Neuronal stem cell (in vitro differentiated cells): ENCODE measurements at places on chromosomes 6 and 20.

DNA sequence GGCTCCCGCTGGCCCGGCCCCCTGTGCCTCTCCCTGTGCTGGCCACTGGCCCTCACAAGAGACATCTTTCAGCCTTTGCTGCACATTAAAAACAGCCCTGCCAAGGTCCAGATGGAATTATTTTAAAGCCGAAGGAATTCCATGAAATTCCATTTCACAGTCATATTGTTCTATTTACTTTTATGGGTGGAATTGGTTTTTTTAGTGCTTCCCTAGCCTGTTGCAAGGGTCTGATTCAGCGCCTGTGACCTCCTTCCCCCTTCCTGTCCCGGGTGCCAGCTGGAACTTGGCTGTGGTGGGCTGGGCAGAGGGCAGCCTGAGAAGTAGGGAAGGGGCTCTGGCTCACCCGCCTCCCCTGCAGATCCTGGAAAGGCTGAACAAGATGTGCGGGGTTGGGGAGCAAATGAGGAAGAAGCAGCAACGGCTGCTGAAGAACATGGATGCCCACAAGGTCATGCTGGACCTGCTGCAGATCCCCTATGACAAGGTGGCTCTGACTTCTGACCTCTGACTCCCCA lies 34.3 kb downstream of the UQCC2 start:
- peaks cover 14% of the 10 kb centered on the region for H3K4me1 ChIP-seq
- H3K36me3 ChIP-seq: no peaks in the 10 kb centered on the region
- H3K27me3 ChIP-seq: no peaks in the 10 kb centered on the region
- H3K27ac ChIP-seq: no peak overlapping the region
- DNase-seq: no peak
- H3K4me3 ChIP-seq: no peak overlapping the region

- H3K27ac ChIP-seq: no peak overlapping the region
- H3K27me3 ChIP-seq: no peaks in the 10 kb centered on the region
- H3K4me3 ChIP-seq: no peak overlapping the region
Measured at GRCh38 chr6:54805077-54805476, 41.5 kb upstream of the FAM83B start.

- H3K27ac ChIP-seq: no peak overlapping the region
- H3K36me3 ChIP-seq: no peaks in the 10 kb centered on the region
- H3K4me3 ChIP-seq: no peak overlapping the region
- no peaks in the 10 kb centered on the region for H3K27me3 ChIP-seq
Measured at GRCh38 chr20:51196991-51197651, 174.2 kb upstream of the KCNG1 start.

DNA sequence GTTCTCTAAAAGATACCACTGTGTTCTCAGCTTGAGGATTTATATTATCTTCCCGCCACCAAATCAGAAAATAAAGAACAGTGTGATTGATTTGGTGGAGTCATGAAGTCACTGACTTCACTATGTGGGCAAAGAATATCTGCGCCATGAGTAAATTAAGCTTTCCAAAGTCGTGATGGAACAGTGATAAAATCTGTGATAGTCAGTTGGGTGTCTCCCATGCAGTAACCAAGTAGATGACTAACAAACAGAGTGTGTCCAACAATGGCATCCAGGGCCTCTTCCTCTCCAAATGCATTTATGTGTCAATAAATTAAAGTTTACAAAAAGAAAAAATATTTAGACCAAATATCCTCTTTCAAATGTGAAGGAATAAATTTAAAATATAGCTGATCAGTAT lies 87.0 kb upstream of the DST start:
- no peak overlapping the region for H3K4me3 ChIP-seq
- no peak overlapping the region for H3K27ac ChIP-seq
- H3K4me1 ChIP-seq: peaks cover 3% of the 10 kb centered on the region
- peaks cover 2% of the 10 kb centered on the region for H3K36me3 ChIP-seq

DNA sequence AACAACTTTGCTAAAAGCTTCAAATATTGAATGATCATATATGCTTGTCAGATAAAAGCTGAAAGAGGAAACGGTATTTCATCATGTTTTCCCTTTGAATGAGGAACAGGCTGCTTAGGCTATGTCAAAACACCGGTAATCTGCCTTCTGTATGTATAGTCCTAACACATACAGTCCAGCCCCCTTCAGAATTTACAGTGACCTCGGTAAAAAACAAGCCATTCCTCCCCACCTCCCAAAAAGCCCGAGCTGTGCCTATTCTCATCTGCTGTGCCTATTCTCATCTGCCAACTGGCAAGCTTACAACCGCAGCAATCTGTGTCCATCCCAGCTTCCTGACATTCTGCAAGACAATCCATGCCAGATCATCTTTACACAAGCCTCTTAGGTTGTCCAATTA lies 26.8 kb upstream of the UBE2J1 start:
- DNase-seq: no peak
- peaks cover 43% of the 10 kb centered on the region for H3K36me3 ChIP-seq
- peaks cover 5% of the 10 kb centered on the region for H3K4me1 ChIP-seq
- no peak overlapping the region for H3K27ac ChIP-seq

- H3K4me1 ChIP-seq: peaks cover 4% of the 10 kb centered on the region
- H3K4me3 ChIP-seq: no peak overlapping the region
- peaks cover 81% of the 10 kb centered on the region for H3K36me3 ChIP-seq
- no peak overlapping the region for H3K27ac ChIP-seq
Measured at GRCh38 chr6:127328043-127328609, 15.3 kb downstream of the ECHDC1 start.

DNA sequence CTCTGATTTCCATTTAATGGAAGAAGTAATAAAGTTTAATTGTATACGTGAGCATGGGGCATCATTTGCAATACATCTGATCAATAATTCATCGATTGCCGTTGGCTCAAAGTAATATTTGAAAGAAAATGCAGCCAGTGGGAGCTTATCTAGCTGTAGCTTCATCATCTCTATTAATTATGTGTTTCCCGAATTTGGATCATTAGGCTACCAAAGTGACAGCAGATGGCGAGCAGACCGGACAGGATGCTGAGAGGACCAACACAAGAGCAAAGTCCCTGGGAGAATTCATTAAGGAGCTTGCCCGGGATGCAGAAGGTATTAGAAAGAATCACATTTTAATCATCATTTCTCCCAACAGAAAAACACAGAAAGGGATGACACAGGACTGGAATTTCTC lies 327.1 kb downstream of the ARHGAP18 start:
- no peak overlapping the region for H3K27ac ChIP-seq
- H3K27me3 ChIP-seq: no peaks in the 10 kb centered on the region
- no peak overlapping the region for H3K4me3 ChIP-seq
- H3K36me3 ChIP-seq: no peaks in the 10 kb centered on the region

DNA sequence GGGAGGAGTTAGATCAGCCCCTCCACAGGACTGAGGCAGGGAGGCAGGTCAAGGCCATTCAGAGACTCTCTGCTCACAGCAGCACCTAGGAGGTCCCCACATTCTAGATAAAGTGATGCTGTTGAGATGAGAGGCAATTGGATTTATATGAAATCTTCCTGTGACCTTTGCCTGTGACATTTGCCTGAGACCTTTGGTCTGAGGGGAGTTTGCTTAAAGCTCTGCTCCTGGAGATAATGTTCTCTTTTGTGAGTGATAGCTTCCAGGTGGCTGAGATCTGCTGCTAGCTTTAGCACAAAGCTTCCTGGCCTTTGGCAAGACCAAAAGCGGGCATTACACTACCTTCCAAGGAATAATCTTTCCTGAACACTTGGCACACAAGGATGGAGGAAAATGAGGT lies 43.3 kb downstream of the TMEM244 start:
- H3K4me3 ChIP-seq: no peak overlapping the region
- H3K4me1 ChIP-seq: no peaks in the 10 kb centered on the region

GRCh38 chr6:116351101-116351500 lies 19.6 kb upstream of the DSE start:
- H3K27ac ChIP-seq: no peak overlapping the region
- H3K4me3 ChIP-seq: no peak overlapping the region
- no peaks in the 10 kb centered on the region for H3K36me3 ChIP-seq
- no peaks in the 10 kb centered on the region for H3K27me3 ChIP-seq
- no peaks in the 10 kb centered on the region for H3K4me1 ChIP-seq

GRCh38 chr20:38343311-38344106 lies 2.8 kb upstream of the LBP start:
- H3K4me3 ChIP-seq: no peak overlapping the region
- no peak overlapping the region for H3K27ac ChIP-seq
- H3K36me3 ChIP-seq: no peaks in the 10 kb centered on the region
- peaks cover 19% of the 10 kb centered on the region for H3K27me3 ChIP-seq
- peaks cover 11% of the 10 kb centered on the region for H3K4me1 ChIP-seq

GRCh38 chr6:136520517-136520916 lies 29.7 kb downstream of the MAP7 start:
- DNase-seq: no peak
- no peaks in the 10 kb centered on the region for H3K27me3 ChIP-seq
- H3K4me1 ChIP-seq: peaks cover 3% of the 10 kb centered on the region
- no peak overlapping the region for H3K27ac ChIP-seq
- H3K36me3 ChIP-seq: no peaks in the 10 kb centered on the region
- H3K4me3 ChIP-seq: no peak overlapping the region

- H3K36me3 ChIP-seq: no peaks in the 10 kb centered on the region
- DNase-seq: no peak
- H3K27me3 ChIP-seq: peaks cover 27% of the 10 kb centered on the region
- no peak overlapping the region for H3K27ac ChIP-seq
- peaks cover 15% of the 10 kb centered on the region for H3K4me1 ChIP-seq
- peak overlapping the region; percentile 13 for H3K4me3 ChIP-seq
Measured at GRCh38 chr20:25083773-25084625, 2.1 kb upstream of the VSX1 start.

DNA sequence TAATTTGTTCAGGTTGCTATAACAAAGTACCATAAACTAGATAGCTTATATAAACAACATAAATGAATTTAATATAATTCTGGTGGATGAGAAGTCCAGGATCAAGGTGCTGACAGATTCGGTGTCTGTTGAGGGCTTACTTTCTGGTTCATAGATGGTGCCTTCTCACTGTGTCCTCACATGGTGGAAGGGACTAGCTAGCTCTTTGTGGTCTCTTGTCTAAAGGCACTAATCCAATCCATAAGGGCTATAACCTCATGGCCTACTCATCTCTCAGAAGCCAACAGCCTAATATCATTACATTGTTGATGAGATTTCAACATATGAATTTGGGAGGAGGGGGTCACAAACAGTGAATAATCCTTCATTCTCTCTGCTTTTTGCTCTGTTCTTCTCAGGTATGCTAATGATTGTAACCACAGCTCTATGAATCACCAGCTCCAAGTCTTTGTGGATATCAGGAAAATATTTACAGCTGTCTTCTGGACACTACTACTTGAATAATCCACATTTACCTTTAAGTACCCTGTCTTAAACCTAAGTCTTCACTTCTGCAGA lies 122.3 kb downstream of the NKAIN2 start:
- no peak overlapping the region for H3K27ac ChIP-seq
- no peaks in the 10 kb centered on the region for H3K27me3 ChIP-seq
- no peak for DNase-seq
- no peaks in the 10 kb centered on the region for H3K36me3 ChIP-seq
- no peak overlapping the region for H3K4me3 ChIP-seq

- H3K27me3 ChIP-seq: no peaks in the 10 kb centered on the region
- no peaks in the 10 kb centered on the region for H3K36me3 ChIP-seq
- H3K4me3 ChIP-seq: no peak overlapping the region
- no peak overlapping the region for H3K27ac ChIP-seq
- no peak for DNase-seq
Measured at GRCh38 chr20:11651647-11652046, 266.0 kb upstream of the BTBD3 start.

DNA sequence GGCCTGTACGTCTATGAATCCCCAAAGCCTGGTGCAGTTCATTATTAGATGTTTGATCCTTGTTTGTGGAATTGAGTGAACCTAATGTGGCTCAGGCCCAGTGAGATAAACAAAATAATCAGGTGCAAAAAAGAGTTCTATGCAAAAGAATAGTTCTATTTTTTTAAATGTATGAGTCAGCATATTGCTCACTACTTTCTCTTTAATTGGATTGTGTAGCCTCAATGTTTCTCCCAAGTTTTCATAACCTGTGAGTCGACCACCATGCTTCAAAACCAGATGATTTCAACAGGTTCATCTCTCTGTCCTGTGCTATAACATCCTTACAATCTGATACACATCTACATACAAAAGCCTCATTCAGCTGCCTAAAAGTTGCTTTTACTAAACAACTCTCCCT lies 116.5 kb upstream of the HDAC2 start:
- no peaks in the 10 kb centered on the region for H3K36me3 ChIP-seq
- H3K4me1 ChIP-seq: no peaks in the 10 kb centered on the region

- no peaks in the 10 kb centered on the region for H3K36me3 ChIP-seq
- H3K27ac ChIP-seq: no peak overlapping the region
- peaks cover 2% of the 10 kb centered on the region for H3K4me1 ChIP-seq
- H3K27me3 ChIP-seq: no peaks in the 10 kb centered on the region
- no peak for DNase-seq
Measured at GRCh38 chr6:45712786-45713185, 302.9 kb downstream of the CLIC5 start.

DNA sequence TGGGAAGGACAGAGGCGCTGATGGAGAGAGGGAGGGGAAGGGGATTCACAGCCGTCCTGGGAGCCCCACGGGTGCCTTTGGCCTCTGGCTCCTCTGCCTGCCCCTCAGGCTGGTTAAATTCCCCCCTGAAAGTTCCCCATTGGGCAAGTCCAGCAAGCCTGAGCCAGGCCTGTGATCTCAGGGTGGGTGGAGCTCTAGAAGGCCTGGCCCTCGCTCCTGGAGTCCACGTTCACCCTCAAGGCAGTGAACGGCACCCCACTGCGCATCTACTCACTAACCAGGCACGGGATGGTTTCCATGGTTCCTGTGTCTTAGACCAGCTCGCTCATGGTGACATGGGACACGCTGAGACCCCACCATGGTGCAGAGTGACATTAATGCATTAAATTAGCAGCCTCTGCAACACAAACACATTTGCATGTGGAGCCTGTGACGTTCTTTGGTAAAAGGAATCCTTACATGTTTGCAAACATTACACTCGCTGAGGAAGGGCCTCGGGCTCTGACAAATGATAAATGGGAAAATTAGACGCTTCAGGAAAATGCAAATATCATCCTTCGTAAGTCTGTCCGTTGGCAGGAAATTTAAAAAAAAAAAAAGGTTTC lies 452.7 kb downstream of the PREX1 start:
- no peak overlapping the region for H3K4me3 ChIP-seq
- no peaks in the 10 kb centered on the region for H3K36me3 ChIP-seq
- H3K27ac ChIP-seq: no peak overlapping the region
- no peak for DNase-seq
- H3K4me1 ChIP-seq: peaks cover 30% of the 10 kb centered on the region
- H3K27me3 ChIP-seq: peaks cover 4% of the 10 kb centered on the region

- H3K4me3 ChIP-seq: no peak overlapping the region
- DNase-seq: peak; percentile 48
Measured at GRCh38 chr6:150528648-150529285, 70.9 kb upstream of the PLEKHG1 start.

- no peak for DNase-seq
- no peaks in the 10 kb centered on the region for H3K4me1 ChIP-seq
- H3K27me3 ChIP-seq: no peaks in the 10 kb centered on the region
Measured at GRCh38 chr20:4490606-4491280, 231.0 kb upstream of the PRND start.

DNA sequence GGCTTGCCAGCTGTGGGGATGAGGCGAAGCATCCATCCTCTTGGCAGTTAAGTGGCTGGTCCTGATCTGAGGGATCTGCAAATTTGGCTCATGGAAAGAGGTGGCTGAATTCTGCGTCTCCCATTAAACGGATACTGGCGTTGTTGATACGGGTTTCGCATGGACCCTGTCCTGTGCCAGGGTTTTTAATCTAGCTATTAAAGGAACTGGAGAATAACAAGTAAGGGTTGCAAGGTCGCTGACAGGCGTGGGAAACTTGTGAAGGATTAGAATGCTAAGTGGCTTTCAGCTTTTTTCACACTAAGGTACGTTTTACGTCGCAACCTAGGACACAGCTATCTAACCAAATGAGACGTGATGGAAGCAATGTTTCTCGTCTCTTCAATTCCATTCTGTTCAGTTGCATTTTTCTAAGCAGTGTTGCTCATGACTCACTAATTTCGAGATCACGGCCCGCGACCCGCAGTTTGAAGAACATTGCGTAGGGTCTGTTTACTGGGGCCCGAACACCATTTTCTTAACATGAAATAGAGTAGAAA lies 852 bp downstream of the GMNN start:
- H3K27ac ChIP-seq: peak overlapping the region; percentile 9
- no peak for DNase-seq
- peak overlapping the region; percentile 71 for H3K4me3 ChIP-seq
- no peaks in the 10 kb centered on the region for H3K27me3 ChIP-seq
- H3K36me3 ChIP-seq: peaks cover 46% of the 10 kb centered on the region
